Activated naive CD8-positive, alpha-beta T cell treated with anti-CD3 and anti-CD28 coated beads for 36 hours (primary cell): ENCODE measurements at places on chromosomes 7 and 10.

- DNase-seq, result no peak
Observed at GRCh38 chr10:88983206-88983605, 7.4 kb upstream of the FAS start.

DNA sequence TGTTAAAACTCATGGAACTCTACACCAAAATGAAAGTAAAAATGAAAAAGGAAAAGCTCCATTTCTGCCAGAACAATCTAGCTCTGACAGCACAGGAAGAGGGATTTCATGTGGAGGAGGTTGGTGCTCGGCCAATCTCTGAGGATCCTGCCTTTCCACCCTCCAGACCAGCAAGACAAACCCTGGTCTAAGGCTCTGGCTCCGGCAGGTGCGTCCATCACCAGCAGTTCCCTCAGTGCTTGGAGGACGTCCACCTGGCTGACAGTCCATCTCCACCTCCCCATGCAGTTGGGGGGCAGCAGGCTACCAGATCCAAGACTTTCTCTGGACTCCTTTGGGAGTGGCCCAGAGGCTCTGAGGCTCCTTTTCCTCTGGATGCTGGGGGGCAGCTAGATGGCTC, 25.0 kb upstream of the LOXL4 start:
- DNase-seq, result no peak

DNA sequence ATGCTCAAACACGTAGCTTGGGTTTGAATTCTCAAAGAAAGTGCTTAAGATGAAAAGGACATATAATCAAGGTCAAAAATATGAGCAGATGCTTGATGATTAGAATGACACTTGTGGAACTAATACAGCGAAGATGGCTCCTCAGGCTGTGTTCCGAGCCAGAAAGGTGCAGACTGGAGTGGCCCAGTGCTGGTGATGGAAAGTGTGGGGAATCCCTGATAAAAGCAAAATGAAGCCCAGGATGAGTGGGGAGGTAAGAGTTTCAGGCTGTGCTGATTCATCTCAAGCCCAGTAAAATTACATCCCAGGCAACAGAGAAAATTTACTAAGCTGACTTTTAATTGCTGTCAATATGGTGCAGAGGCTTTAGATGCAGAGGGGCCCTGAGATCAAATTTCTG, 77.8 kb upstream of the IKZF1 start:
- peak; percentile 48 for DNase-seq

DNA sequence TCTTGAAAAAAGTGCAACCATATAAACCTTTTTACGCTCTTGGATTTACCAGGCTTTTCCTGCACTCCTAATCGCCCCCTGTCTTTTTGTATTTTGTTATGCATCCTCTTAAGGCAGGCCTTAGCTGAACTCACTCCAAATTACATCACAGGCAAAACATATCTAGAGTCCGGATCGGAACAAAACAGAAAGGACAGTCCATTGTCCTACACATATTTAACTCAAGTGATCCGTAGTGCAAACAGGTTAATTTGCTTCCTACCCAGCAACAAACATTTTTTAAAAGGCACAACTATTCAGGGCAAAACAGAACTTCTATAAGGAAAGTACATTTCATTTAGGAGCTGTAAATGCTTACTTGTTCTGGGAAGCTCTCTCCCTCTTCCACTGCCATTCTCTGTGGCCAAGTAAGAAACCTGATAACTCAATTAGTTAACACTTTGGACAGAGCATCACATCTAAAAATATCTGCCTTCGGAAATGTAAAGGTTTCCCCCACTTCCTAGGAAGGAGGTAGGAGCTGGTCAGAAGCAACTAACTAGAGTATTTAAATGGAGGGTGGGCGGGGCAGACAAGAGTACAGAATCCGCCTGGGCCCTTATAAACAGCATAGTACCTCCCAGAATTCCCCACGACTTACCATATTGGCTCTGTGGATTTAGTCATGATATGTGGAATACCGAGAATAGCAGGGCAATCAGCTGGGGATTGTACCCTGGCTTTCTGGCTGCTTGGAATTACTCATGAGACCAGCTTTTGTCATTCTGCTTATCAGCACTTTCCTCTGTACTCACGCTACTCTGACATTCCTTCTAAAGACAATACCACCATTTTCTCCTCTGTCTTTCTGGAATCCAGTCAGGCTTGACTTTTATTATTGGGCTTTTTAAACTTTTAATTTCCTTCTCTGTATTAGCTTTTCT, 89.5 kb downstream of the ANK3 start:
- DNase-seq, result no peak

- DNase-seq, result no peak
Observed at GRCh38 chr7:13602036-13602435, 387.4 kb downstream of the ETV1 start.

GRCh38 chr10:97134110-97134509, 51.6 kb downstream of the SLIT1 start:
- no peak for DNase-seq

GRCh38 chr7:14197280-14197679, 207.8 kb upstream of the ETV1 start:
- DNase-seq, result no peak
